ENCODE measurements at places on chromosomes 1 and 21.
A peak's percentile ranks its signal among the peaks of the same experiment; 100 is the strongest.

- DNase-seq: no peak
Observed at GRCh38 chr1:153693466-153693865, 15.0 kb downstream of the NPR1 start.

DNA sequence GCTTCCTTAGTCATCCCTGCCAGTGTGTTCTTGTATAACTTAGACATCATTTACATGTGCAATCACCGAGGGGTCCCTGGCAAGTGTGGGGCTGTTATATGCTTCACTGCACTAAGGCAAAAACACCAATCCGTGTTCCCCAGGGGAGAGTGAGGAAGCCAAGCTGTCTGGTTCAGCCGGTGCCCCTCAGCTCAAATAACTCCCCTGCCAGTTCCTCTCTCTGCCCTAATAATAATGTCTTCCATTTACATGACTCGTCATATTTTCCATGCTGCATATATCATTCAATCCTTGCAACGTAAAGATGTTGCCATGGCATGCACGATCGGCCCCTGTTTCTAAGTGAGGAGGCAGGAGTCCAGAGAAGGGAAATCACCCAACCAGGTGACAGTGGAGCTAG is 24.4 kb upstream of the NDC1 start:
- no peak for DNase-seq

GRCh38 chr21:43936247-43936967 is 71.4 kb downstream of the AGPAT3 start:
- DNase-seq: no peak

DNA sequence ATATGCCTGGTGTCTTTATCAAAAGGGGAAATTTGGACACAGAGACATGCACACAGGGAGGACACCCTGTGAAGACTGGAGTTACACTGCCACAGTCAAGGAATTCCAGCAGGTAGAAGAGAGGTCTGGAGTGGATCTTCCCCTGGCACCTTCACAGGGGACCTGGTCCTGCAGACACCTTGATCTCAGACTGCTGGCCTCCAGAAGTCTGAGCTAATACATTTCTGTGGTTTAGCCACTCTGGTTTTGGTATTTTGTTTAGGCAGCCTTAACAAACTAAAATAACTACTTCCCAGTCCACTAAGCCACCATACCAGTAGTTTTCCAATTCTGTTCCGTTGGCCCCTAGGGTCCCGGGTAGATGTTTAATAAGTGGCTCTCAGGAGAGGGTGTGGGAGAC is 164.7 kb downstream of the SETD4 start:
- no peak for DNase-seq

DNA sequence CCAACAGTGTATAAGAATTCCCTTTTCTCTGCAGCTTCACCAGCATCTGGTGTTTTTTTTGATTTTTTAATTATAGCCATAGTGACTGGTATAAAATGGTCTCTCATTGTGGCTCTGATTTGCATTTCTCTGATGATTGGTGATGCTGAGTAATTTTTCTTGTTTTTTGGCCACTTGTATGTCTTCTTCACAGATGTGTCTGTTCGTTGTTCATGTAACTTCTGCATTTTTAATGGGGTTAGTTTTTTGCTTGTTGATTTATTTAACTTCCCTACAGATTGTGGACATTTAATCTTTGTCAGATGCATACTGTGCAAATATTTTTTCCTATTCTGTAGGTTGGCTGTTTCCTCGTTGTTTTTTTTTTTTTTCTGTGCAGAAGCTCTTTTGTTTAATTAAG is 20.5 kb upstream of the OR2L5 start:
- DNase-seq: no peak

DNA sequence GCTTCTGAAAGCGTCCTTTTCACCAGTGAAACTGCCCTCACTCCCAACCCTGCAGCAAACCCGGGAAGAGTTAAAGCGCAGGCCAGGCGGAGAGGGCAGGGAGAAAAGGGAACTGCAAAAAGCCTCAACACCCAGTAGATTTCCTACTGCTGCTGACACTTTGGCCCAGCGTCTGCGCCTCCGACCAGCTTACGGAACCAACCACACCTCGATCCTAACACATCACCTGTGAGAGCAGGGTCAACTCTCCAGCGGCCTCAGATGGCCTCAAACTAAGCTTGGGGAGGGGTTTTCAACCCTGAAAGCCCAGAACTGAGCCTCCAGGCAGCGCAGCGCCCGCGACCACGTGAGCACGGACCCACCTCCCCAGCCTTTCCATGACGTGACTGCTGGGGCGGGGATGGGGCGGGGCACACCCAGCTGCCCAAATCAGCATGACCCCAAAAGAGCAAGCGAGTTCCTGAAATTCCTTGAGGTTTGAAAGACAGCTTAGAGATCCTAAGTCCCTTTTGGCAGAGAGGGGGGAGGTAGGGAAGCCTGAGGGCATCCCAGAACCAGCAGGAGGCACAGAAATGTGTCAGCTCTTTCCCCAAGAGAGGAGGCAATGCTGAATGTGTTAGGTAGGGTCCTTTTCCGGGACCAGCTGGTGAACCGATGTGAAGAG is 59.1 kb downstream of the ITPKB start:
- DNase-seq: peak; percentile 76

DNA sequence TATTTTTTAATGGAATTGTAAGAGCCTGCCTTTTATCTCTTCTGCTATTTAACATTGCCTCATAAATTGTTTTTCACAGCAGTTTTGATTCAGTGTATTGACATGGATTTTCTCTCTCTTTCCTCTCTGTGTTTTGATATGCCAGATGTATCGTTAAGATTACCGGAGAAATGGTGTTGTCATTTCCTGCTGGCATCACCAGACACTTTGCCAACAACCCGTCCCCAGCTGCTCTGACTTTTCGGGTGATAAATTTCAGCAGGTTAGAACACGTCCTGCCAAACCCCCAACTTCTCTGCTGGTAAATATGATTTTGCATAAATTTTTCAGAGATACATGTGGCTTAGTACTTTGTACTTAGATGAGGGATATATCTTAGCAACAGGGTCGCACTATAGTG is 23.1 kb upstream of the DYNLT5 start:
- no peak for DNase-seq

GRCh38 chr1:117895482-117896114 is 33.8 kb downstream of the GDAP2 start:
- DNase-seq: peak; percentile 54

DNA sequence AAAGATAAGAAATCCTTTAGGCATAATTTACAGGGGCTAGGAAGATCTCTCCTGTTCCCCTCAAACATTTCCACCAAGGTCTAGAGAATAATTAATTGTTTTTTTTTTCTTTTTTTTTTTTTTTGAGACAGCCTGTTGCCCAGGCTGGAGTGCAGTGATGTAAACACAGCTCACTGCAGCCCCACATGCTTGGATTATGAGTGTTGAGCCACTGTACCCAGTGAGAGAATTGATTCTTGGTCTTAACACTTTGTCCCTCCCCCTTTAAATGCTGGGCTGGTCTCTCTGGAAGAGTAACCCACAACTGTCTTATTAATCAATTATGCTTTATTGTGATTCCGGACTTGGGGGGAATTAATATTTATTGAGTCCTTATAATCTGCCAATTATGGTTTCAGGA is 33.4 kb downstream of the ATF3 start:
- DNase-seq: no peak

- DNase-seq: no peak
Observed at GRCh38 chr1:35319988-35320713, 51.6 kb downstream of the ZMYM4 start.

DNA sequence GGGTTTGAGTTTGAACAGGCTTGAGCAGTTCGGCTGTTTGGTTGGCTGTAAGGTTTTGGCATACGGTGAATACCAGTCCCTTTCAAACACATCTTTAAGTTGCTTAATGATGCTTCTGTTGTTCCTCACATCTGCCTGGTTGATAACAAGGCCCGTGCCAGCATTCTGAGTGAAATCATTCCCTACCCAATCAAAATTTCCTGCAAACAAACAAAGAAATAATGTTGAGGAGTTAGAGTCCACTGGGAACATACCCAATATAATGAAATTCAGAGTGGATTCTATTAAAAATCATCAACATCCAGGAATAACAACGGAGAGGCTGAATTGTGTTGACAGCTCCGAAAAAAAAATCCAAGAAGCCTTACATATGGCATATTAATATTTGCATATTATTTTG is 91.0 kb upstream of the MAP1LC3C start:
- no peak for DNase-seq

DNA sequence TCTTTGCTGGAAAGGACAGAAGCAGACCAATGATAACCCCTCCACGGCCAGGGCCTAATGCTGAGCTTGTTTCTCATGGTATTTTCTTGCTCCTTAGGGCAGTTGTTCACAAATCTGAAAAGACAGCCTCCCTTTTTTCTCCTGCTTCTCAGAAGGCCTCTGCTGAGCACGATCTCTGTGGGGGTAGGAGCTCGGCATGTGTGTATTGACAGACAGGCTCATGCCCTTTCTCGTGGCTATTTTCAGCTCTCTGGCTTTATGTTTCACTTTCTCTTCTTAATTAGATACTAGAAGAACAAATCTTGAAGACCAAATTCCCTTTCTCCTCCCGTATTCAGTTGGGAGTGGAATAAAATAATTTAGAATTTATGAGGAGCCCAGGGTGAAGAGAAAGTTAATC is 768 bp upstream of the RIIAD1 start:
- DNase-seq: no peak

DNA sequence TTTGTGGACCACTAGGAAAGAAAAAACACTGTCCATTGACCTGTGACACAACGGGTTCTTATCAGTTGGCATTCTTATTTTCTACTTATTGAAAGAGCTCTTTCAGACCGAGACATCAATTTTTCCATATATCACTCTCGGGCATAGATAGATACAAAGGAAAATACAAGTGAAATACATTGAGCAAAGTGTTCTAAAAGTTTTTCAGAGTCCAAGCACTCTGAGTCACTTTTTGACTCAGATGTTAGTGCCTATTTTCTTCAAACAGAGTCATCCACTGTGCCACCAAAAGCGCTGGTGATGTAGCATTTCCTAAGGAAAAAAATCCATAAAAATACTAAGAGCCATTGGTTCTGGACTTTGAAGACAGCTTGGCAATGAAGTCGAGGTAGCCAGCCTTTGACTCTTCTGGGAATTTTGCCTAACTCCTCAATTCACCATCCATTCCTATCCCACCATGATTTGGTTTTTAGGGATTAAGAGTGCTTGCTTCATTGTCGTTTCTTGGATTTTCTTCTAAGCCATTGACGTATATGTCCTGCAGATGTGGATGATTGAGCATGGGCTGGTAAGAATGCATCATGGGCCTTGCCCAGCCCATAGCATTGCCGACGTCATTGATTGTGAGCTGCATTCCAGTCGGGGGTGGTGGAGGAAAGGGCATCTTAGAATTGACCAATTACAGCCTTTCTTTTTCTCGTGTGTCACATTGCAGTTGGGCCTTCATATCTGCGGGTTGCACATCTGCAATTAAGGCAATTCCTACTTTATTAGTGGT is 10.6 kb downstream of the GALNT2 start:
- no peak for DNase-seq

GRCh38 chr1:223712850-223713474 is 623 bp downstream of the CAPN2 start:
- peak; percentile 31 for DNase-seq

DNA sequence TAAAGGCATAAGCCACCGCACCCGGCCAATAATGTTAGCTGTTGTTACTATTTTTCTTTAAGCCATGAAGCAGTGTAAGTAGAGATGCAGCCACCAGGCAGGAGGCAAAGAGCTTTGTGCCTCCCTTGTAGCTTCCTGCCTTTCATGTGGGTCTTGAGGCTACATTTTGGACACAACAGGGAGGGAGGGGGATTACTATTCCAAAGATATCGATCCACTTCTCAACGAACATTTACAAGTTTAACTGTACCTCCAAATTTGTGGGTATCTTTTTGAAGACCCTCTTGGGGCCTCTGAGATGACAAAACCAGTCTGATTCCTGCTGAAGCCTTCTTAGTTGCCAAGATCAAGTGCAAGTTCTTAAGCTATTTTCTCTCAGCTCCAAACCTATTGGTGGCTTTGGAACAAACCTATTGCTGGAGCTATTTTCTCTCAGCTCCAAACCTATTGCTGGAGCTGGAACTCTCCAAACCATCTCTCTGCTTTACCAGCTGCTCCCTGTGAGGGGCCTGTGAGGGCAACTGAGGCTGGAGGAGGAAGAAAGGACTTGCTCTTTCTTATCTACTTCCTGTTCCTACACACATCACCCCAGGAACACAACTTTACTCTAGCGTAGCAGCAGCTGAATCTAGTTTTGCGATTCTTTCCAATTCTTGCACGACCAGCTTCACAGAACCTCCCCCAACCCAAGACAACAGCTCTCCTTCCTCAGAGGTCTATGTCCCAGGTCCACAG is 16.1 kb upstream of the RCAN3 start:
- DNase-seq: peak; percentile 48

DNA sequence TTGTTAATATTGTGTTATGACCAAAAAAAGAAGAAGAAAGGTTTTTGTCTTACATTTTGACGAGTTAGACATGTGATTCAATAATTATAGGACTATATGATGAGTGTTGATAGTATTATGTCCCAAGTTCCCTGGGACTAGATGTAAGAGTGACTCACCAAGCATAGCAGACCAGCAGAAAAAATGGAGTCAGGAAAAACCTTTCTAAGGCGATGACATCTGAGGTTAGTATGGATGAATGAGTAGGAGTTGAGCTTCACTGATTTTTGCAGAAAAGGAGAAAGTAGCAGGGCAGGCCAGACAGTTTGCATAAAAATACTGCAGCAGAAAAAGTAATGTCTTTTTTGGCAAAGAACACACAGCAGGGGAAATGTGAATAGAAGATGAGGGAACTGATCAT is 1041.3 kb upstream of the ADGRL4 start:
- no peak for DNase-seq

- DNase-seq: no peak
Observed at GRCh38 chr21:24729568-24729967, 877.7 kb downstream of the MRPL39 start.

DNA sequence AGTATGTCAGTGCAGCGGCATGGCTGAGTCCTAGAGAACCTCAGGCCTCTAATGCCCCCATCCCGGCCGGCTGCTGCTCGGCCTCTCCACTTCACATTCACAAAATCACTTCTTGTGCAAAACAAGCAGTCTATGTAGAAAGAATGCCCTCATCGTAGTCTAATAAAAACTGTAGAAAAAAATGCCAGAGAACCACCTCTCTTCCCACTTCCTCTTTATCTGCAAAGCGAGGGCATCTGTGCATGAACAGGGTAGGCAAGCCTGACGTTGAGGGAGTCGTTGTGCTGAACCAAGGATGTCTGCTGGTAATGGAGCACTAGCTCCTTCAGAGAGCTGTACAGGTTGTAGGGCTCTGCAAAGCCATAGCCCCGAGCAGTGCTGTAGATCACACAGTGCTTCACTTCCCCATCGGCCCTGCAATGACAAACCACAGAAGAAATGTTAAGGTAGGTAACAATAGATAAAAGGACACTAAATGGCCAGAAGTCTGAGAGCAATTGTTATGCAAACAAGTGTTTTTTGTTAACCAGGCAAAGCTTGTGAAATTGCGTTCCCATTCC is 88.9 kb downstream of the PIK3R3 start:
- no peak for DNase-seq

- no peak for DNase-seq
Observed at GRCh38 chr1:61244114-61244513, 161.8 kb downstream of the NFIA start.

GRCh38 chr21:15439726-15440125 is 290.1 kb upstream of the USP25 start:
- DNase-seq: no peak

GRCh38 chr1:107141491-107142126 is 770 bp downstream of the NTNG1 start:
- DNase-seq: no peak

- DNase-seq: no peak
Observed at GRCh38 chr1:2388004-2388913, 3.1 kb downstream of the MORN1 start.

- no peak for DNase-seq
Observed at GRCh38 chr1:113168946-113169345, 95.9 kb downstream of the LRIG2 start.

Data from effector CD4-positive, alpha-beta T cell (primary cell).